ENCODE measurements at places on chromosomes 3 and 15.

- no peak for DNase-seq
Observed at GRCh38 chr3:124512881-124513609, 217.2 kb upstream of the UMPS start.

DNA sequence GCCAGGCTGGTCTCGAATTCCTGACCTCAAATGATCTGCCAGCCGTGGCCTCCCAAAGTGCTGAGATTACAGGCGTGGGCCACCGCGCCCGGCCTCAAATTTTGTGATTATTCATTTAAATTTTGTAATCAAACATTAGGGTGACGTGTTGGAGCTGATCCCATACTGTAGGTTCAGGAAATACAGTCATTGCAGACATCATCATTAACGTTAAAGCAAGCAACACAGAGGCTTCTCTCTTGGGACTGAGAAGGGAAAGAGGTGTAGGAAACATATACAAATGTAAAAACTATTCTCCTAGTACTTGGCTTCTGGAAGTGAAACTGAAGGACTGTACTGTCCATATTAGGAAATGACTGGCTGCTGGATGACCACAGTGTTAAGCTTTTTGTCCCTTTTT lies 11.1 kb upstream of the ARID3B start:
- DNase-seq: no peak

- no peak for DNase-seq
Observed at GRCh38 chr3:98968824-98969223, 67.3 kb upstream of the DCBLD2 start.

GRCh38 chr15:64824929-64825430 lies 467 bp downstream of the PIF1 start:
- DNase-seq: no peak
